ENCODE measurements at places on chromosomes 3 and 15.

GRCh38 chr3:157857440-157857839 is 248.8 kb downstream of the SHOX2 start:
- peak; percentile 48 for DNase-seq

DNA sequence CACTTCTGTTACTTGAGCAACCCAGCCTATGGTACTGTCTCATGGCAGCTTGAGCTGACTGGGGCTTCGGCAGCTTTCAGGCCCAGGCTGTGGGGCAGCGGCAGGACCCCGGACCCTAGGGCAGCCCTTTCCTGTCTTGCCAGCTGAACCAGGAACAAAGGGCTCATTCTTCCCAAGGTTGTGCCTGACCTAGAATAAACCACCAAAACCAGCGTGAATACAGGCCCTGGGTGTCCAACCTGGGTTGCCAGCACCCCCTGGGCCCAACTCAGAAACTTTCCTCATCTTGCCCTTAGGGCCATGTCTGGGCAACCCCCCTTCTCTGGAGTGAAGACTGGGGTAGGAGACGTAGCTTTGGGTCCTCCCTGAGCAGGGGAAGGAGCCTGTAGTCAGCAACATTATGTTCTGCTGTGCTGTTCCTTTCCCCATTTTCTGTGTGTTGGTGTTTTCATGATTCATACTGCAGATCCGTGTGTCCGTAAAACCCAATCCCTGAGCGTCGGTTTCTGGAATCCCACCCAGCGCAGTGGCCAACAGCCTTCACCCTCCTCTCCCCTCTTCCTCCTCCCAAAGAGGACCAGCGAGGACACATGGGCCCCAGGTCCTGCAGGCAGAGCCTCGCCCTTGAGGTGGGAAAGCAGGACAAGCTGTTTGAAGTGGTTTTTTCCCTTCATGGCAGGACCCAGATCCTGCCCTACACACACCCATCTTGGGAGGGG is 33.5 kb downstream of the TKT start:
- no peak for DNase-seq

- DNase-seq: peak; percentile 25
Measured at GRCh38 chr3:47057212-47057671, 77.8 kb downstream of the NBEAL2 start.

DNA sequence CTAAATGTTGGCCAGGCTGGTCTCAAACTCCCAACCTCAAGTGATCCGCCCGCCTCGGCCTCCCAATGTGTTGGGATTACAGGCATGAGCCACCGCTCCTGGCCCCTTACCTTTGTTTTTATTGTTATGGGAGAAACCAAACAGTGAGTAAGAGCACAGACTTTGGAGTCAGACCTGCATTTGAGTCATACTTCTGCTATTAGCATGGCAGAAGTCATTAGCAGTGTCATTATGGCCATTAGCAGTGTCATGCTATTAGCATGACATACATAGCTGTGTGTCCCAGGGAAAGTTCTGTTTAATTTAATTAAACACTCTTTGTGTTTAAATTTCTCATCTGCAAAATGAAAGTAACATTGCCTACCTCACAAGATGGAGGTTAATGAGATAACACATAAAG is 54.8 kb downstream of the SQOR start:
- DNase-seq: no peak

DNA sequence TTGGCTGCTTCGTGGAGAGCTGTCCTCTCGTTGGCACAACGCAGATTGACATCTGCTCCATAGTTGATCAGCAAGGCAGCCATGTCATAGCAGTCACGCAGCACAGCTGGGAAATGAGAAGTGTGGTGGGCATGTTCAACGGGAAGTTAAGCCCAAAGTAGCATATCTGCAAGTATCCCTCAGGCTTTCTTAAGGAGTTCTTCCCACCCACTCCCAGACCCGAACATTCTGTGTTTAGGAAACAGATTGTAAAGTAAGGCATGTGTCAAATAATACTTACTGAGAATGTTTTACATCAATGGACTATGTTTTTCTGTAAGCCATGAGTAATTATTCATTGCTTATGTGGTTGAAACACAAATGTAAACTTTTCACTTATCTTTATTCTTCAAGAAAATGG is 9.2 kb downstream of the ASB14 start:
- DNase-seq: no peak

DNA sequence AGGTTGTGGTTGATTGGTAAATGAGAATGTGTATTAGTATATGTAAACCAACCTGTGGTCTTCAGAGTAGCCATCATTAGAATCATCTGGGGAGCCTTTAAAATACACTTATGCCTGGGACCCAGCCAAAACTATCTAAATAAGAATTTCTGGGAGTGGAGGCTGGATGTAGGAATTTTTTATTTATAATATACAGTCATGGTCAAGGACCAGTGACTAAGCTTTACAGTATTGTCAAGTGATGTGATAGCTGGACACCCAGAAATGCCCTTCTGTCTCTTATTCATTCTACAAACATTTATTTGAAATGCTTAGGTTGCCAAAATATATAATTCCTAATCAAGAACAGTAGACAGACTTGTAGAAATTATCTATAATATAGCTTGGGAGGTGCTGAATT is 132.2 kb downstream of the MBNL1 start:
- DNase-seq: peak; percentile 95

GRCh38 chr3:26647078-26647477 is 24.5 kb downstream of the LRRC3B start:
- DNase-seq: no peak

DNA sequence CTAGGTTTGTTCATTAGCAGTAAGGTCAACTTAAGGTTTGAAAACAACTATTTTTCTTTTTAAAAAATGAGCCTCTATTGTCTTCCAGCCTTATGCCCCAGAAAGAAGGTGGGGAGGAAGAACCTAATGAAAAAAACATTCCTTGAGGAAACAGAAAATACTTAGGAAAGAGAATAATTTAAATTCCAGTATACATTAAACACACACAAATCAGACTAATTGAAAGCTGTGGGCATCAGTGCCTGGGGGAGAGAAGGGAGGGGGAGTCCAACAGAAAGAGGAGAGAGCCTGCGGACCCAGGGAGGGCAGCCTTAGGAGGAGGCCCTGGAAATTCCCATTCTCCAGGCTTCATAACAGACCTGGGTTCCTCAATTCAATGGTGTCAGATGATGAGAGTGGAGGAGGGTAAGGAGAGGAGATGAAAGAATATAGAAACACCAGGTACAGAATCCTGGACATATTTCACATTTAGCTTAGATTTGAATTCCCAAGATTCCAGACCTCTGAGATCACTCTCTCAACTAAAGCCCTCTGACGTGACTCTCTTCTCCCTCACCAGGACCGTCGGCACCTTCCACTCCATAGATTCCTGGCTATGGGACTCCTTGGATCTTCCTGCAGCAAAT is 320.5 kb upstream of the UMPS start:
- DNase-seq: peak; percentile 73

DNA sequence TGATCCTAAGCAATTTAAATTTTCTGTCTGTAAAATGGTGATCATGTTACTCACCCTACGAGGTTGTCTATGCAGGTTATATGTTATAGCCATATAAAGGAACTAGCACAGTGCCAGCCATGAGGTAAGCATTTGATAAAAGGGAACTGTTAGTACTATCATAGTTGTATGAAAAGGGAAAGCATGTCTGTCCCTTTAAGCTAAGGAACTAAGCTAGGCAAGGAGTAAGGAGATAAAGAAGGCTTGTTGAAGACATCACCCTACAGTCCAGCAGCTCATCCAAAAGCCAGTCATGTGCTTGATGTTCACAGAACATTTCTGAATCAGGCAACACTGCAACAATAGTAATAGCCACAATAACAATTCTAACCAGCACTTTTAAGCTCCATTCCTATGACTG is 243.9 kb downstream of the ZBTB20 start:
- no peak for DNase-seq

DNA sequence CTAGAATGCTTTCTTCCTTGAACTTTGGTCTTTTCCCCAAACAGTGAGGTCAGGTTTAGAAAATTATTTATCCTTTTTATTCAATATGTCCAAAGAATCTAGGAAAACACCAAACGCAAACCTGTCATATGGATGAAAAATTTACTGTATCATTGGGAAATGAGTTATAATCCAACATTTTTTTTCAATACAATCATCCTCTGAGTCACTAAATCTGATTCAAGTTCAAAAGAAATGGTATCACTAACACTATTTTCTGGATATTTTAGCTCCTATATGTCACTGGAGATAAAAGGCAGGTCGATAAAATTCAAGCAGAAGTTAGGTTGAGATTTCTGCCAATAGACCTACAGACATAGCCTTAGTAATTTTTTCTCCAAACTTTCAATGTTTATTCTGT is 591.6 kb upstream of the AGTR1 start:
- DNase-seq: peak; percentile 37

DNA sequence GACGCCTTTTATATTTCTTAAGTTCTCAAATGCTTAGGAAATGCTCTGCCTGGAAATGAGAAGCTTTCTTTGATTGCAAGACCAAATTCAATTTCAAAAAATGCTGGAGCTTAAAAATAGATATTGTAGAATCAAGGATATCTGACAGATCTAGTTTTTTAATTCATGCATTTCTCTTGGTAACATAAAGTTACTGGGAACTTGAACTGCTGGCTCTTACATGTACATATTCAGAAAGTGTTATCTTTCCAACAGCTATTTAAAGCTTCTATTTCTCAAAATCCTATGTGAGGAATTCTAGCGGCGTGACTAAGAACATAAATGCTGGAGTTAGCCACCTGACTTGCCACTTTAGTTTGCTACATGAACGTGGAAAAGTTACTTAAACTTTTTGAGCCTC is 109.3 kb downstream of the C3orf38 start:
- DNase-seq: no peak

GRCh38 chr3:45509038-45509767 is 85.3 kb upstream of the LIMD1 start:
- DNase-seq: peak; percentile 96

- DNase-seq: no peak
Measured at GRCh38 chr3:84066915-84067314, 891.9 kb upstream of the CADM2 start.

GRCh38 chr15:28033443-28033842 is 65.7 kb downstream of the OCA2 start:
- no peak for DNase-seq

- no peak for DNase-seq
Measured at GRCh38 chr3:147359177-147360050, 46.9 kb downstream of the ZIC4 start.

DNA sequence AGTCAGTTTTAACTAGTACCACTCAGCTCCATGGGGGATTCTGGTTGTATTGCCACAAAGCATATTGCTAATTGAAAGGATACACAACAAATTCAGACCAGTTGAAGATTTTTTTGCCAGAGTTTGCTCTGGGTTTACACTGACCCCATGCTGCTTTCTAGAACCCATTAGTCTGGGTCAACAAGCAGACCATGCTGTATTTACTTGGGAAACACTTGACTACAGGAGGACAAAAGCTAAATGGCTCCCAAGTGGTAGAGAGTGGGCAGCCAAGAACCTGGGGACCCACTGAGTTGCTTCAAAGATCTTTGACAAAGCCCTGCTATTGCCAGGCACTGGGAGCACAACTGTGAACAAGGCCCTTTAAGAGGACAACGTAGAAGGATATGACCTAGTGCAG is 86.8 kb upstream of the PSMD6 start:
- DNase-seq: no peak

DNA sequence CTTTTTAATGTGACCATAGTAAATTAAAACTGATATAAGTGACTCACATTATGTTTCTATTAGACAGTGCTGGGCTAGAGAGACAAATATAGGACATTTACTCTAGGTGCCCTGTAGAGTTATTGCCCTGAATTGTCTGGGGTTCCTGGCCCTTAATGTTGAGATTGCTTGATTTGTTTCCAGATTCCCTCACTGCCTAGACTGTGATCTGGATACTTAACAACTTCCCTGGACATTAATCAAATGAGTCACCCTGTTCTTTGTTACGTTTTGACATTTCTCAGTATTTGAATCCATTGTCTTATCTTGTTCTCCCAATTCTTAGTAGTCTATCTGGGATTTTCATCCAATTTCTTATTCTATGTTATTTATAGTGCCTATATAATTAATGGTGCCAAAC is 65.8 kb downstream of the DTWD1 start:
- peak; percentile 77 for DNase-seq

Data from fibroblast of upper back skin (primary cell).